ENCODE measurements at places on chromosomes 12 and 14.
A peak's percentile ranks its signal among the peaks of the same experiment; 100 is the strongest.

DNA sequence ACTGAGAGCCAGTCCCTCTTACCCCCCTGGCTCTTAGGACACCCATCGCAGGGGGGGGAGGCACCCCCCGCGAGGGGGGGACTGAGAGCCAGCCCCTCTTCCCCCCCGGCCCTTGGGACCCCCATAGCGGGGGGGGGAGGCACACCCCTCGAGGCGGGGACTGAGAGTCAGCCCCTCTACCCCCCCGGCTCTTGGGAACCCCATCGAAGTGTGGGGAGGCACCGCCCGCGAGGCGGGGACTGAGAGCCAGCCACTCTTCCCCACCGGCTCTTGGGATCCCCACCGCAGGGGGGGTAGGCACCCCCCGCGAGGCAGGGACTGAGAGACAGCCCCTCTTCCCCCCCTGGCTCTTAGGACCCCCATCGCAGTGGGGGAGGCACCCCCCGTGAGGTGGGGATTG, 48.8 kb downstream of the DDX11 start:
- no peak for DNase-seq

GRCh38 chr14:69610020-69610873, 1.1 kb upstream of the SUSD6 start:
- DNase-seq, result no peak

DNA sequence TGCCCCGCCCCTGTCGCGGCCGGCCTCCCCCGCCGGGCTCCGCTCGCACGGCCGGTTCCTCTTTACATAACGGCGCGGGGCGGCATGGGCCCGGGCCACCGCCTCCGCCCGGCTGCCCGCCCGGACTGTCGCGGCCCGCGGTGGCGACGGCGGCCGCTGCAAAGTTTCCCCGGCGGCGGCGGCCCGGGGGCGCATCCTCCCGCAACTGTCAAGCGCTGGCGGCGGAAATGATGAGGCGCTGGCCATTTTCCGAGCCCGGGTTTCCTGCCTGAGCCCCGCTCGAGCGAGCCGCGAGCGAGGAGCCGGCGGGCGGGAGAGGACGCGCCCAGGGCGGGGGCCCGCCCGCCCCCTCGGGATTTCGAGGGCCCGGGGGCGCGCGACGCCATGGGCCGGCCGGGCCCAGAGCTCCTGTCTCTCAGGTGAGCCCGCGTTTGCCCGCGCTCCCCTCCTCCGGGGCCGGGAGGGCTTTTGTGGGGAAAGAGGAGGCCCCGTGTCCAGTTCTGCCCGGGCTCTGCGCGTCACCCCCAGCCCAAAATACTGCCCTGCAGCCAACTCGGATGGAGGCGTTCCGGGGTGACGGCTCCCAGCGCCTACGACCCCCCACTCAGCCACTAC, at the start of gene SH2B3:
Gene SH2B3 (plus strand): TSS at position 65 of the 615 bp plus-strand sequence. CDS start 12,223 bp downstream, outside the sequence.
- peak; percentile 67 for DNase-seq

DNA sequence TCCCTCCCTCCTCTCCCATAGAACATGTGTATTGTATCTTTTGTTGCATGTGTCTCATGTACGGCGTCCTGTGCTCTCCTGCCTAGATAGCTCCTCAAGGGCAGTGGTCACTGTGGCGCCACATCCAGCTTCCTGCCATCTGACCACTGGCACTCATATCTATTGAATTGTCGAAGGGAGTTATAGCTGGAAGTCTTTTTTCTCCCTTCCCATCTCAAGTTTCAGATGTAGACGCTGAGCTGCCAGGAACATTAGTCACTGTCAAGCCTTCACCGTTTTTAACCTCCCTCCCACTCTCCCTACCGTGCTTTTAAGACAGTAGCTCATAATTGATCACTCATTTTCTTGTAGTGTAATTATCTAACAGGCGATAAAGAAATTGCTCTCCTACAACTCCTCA, 33.0 kb downstream of the MTHFD1 start:
- DNase-seq, result no peak

- no peak for DNase-seq
These were observed 34.5 kb downstream of the PRKCH start for GRCh38 chr14:61355892-61356325.

DNA sequence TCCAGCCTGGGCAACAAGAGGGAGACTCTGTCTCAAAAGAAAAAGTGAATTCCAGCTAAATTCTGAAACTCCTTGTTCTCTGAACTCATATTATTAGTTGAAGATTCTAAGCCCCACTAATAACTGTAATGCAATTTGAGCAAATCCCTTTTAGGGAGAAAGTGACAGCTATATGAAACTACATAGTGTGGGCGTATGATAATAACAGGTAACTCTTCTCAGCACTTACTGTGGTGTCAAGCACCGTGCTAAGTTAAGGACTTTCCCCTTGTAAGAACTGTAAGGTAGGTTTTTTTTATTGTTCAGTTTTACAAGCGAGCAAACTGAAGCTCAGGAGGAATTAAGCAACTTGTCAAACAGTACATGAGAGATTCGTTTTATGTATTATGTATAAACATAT, 5.4 kb downstream of the ANKRD13A start:
- no peak for DNase-seq

DNA sequence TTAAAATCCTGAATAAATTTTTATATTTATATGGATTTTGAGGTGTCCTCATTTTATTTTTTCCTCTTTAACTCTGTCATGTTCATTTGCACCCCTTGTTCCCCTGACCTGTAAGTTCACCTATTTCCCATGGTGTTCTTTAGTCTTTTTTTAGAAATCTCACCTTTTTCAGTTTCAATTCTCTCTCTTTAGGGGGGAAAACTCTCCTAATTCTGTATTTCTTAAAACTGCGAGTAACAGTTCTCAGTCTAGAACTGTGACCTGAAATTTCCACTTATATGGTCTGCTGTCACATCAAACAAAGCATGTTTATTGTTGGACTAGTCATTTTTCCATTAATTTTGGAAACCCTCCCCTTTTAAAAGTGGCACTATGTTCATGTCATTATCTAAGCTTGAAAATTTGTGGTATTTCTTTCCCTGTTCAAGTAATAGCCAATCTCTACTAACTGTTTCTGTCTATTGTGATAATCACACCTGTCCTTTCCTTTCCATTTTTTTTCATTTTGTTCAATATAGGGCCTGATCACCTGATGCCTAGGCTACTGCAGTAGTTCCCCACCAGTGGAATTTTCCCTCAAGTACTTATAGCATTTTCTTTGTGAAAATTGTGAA, 14.0 kb upstream of the FBXO33 start:
- no peak for DNase-seq

- no peak for DNase-seq
These were observed 33.3 kb upstream of the NUDT14 start for GRCh38 chr14:105214324-105214915.

Measured in stimulated activated CD4-positive, alpha-beta T cell treated with anti-CD3 and anti-CD28 coated beads, Interleukin-4, amount 100 ng/mL, for 48 hours (primary cell).